Astrocyte of the hippocampus (primary cell): ENCODE measurements at places on chromosomes 4 and X.

GRCh38 chr4:121788896-121789295, 12.2 kb upstream of the EXOSC9 start:
- DNase-seq, result no peak

- no peak for DNase-seq
Measured at GRCh38 chrX:132491191-132491590, 2.4 kb upstream of the MBNL3 start.

DNA sequence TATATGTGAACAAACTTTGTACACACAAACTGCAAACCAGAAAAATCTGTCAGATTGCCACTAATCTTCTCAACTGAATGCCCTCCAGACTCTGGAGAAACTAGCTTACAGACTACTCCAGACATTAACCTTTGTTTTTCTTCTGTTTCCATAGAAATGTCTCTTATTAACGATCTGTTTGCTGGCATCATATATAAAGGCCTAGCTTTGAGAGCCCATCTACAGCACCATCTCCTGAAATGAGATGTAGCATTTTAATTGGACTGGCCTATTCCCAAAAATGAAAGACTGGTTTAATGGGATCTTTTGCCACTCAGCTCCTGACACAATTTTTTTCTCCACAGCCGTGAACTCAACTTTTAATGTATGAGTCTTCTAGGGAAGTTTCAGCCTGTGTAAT, 266.0 kb upstream of the IL1RAPL1 start:
- peak; percentile 2 for DNase-seq

DNA sequence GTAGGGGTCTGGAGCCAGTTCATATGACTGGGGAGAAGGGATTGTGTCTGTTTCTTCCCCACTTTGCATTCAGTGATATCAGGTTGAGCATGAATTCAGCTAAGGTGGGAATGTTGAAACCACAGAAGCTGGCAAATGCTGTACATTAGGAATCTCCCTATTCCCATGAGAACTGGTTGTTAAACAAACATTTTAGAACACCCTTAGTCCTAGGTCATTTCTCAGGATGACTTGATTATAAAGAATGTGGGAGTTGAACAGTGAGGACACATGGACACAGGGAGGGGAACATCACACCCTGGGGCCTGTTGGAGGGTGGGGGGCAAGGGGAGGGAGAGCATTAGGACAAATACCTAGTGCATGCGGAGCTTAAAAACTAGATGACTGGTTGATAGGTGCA, 62.6 kb upstream of the LIMCH1 start:
- DNase-seq, result peak; percentile 36

GRCh38 chr4:34010751-34011519, 2233.4 kb downstream of the ARAP2 start:
- DNase-seq, result no peak

- DNase-seq, result peak; percentile 86
Measured at GRCh38 chr4:169254546-169254983, 16.2 kb downstream of the SH3RF1 start.

- DNase-seq, result peak; percentile 30
Measured at GRCh38 chr4:57445686-57446085, 335.5 kb upstream of the IGFBP7 start.

DNA sequence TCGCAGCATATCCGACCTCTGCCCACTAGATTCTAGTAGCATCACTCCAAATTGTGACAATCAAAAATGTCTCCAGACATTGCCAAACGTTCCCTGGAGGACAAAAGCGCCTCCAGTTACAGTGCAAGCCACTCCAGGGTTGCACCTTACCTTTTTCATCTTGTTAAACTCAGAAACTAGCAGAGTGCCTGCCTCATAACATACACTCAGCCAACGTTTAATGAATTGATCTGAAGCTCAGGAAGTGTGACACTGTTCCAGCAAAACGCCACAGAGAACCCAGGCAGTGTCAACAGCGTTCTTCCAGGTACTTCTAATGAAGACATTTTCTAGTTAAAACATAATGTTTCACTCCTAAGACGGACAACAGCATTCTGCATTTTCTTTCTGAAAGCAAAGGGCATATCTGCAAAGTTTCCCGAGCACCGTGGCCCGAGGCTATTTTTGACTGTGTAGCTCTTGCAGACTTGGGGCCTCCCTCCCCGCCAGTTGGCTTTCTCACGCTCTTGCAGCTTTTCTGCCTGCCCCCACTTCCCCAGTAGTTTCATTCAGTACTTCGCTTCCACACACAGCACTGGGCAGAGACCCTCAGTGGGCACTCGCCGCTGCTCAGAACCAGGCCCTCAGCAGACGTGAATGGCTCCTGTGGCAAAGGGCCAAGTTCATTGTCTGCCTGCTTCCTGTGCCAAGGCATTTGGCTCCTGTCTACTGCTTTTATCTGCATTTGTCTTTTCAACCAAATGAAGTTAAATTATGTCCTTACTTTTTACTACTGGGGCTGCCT, 133.4 kb upstream of the TTC29 start:
- DNase-seq, result peak; percentile 45

DNA sequence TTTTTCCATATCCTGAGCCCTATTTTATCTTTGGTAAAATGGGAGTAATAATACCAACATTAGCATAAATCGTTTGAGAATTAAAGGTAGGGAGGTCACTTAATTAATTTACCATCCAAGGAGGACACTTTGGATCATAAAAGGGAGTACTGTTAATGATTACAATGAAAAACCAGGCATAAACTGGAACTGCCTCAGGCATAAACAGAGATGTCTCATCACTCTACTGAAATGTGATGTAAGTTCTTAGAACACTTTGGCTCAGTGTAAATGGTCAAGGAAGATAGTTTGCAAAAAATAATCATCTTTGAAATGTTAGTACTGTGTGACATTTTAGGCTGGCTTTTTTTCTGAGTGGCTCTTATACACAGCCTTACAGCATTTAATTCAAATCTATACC, 268.7 kb downstream of the SLC39A8 start:
- DNase-seq, result no peak

DNA sequence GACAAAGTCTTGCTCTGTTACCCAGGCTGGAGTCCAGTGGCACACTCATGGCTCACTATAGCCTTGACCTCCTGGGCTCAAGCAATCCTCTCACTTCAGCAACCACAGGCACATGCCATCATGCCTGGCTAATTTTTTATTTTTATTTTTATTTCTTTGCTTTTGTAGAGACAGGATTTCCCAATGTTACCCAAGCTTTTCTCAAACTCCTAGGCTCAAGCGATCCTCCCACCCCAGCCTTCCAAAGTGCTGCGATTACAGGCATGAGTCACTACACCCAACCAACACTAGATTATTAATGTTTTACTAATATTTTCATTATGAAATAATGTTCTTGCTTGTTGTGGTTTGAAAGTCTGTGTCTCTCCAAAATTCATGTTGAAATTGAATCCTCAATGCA, 5.2 kb upstream of the ACTRT1 start:
- DNase-seq, result no peak

DNA sequence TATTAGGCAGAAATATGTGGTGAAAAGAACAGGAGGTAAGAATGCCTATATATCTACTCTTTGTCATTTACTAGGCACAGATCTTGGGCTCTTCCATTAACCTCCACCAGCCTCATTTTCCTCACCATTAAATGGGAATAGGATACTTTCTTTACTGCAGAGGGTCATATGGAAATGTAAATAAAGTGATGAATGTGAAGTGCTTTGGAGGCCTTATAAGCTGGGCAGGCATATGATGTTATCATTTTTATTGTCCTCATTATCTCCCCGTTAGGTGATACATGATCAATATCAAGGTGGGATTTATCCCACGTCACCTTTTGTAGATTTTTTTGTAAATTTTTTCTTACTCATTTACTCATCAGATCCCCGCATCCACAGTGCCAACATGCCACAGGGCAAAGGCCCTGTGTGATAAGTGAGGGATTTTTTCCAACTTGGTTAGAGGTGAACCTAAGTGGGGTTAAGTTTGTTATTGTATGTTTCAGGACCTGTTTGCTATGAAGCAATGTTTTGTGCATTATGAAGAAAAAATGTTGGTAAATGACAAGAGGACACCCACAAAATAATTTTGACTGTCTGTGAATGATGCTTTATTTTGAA, 107.8 kb downstream of the SLC4A4 start:
- no peak for DNase-seq

DNA sequence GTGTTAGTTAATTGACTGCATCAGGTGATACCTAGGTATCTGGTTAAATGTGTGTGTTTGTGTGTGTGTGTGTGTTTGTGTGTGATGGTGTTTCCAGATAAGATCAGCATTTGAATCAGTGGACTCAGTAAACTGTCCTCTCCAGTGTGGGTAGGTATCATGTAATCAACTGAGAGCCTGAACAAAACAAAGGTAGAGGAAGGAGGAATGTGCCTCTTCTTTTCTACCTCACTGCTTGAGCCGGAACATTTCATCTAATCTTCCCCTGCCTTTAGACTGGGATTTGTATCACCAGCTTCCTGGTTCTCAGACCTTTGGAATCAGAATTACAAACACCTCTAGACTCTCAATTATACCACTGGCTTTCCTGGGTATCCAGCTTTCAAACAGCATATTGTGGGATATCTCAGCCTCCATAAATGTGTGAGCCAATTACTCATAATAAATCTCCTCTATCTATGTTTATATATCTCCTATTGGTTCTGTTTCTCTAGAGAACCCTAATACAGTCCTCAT, 120.5 kb downstream of the TBCK start:
- no peak for DNase-seq

- DNase-seq, result peak; percentile 26
Measured at GRCh38 chr4:89305712-89306437, 1.7 kb downstream of the GPRIN3 start.

GRCh38 chr4:113285501-113285900, 236.0 kb downstream of the ANK2 start:
- no peak for DNase-seq

DNA sequence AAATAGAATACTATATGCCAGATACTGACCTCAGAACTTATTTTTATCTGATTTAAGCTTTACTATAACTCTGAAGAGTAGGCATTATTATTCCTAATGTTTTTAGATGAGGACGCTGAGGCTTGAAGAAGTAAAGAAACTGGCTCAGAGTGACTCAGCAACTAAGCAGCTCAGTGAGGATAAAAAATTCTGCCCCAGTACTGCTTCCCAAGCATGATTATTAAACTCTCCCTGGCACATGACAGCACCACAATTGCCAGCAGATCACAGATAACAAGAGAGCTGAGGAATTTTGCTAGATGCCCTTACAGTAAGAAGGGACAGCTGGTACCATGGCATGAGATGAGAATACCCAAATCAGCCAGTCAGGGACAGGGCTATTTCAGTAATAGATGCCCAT, 219.4 kb downstream of the NKX6-1 start:
- DNase-seq, result peak; percentile 31

DNA sequence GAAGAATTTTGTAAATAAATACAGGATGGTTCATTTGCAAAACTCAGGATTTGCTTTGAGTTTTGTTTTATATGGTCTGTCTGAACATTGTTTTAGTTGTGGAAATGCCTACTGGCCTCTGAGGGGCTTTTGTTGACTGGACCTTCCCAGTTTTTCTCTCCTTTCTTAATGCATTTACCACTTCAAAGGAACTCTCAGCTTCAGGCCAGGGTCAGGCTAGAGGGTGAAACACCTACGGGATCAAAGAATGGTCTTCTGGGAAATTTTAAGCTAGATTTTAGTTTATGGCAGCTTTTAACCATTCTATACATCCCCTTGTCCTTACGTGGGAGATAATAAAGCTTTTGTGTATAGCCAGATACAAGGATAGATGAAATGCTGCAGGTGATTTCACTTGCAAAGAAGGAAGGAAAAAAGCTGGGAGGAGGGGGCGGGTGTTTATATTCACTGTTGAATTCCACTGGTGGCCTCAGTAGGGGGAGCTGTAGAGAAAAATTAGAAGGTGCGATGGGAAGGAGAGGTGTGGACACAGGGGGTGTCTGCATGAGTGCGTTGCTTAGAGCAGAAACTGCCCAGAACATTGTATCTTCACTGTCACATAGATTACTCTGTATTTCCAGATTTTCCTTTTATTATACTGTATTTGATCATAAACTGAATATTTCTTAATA, 151.8 kb downstream of the TSPAN5 start:
- no peak for DNase-seq

DNA sequence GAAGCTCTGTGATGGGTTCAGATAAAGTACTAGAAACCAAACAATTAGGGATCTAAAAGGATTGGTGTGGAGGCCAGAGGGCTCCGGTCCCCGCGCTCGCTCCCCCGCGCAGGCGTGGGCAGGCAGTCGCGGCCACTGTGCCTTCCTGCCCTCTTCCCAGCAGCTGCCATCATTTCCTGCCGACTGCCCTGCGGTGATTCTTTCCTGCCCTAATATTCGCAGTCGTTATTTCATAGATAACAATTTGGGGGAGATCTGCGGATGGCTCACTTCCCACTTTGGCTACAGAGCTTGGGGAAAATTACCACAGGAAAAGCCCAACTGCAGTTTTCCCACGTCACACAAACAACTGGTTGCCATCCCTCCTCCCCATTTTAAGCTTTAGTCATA, 2.2 kb downstream of the GRIA2 start:
- no peak for DNase-seq

- no peak for DNase-seq
Measured at GRCh38 chr4:47118192-47118929, 87.0 kb downstream of the GABRB1 start.

- DNase-seq, result no peak
Measured at GRCh38 chrX:150405576-150405975, 42.5 kb downstream of the MAMLD1 start.

DNA sequence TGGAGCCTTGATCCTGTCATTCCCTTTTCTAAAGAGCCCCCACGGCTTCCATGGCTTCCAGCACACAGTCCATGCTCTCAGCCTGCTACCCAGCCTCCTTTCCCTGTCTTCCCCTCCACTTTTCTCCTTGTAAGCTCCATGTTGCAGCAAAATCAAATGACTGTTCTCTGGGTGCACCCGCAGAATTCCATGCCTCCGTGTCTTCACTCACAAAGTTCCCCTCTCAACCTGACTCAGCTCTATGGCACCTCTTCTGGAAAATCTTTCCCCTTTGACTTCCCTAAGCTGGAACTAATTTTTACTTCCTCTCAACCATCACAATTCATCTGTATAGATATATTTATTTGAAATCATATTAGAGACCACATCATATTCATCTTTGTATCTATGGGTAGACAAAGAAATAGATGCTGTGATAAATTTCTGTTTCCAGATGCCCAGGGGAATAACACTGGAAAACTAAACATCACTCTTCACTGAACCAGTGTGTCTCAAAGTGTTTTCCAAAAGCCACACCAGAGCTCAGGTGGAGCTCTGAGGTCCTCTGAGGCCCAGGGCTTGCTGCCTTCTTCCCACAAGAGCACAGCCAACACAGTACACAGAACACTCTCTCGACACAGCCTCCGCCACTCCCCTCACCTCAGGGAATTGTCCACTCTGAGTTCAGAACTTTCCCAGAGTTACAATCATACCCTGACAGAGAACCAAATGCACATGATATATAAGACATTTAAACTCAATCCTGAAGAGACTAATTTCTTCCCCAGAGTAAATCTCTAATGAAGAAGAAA, 3.3 kb downstream of the SETD7 start:
- DNase-seq, result no peak

GRCh38 chrX:153993079-153993478, 20.5 kb downstream of the TMEM187 start:
- no peak for DNase-seq

GRCh38 chr4:115660465-115660864, 547.0 kb upstream of the NDST4 start:
- no peak for DNase-seq
